ENCODE measurements at places on chromosomes 12 and 14. TPM values are rescaled to one million over a fixed set of nuclear protein-coding genes. Genes with fewer than 3 reads are reported as not detected.
A peak's percentile ranks its signal among the peaks of the same experiment; 100 is the strongest.

DNA sequence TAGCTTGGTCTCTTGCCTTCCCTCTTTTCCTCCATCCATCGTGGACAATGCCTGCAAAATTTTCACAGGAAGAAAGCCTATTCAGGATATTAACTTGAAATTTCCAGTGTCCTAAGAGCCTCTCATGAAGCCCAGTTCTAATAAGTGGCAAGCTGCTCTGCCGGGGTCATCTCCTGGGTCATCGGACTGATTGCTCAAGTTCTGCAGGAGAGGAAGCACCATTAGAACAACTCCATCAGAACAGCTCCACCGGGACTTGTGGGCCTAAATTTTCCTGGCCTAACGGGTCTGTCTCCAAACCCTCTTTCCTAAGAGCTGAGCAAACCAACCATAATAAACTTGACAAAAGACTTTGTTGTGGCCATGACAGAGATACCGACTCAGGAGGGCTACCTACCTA lies 13.9 kb downstream of the ERG28 start:
- no peak for DNase-seq

- DNase-seq, result no peak
Observed at GRCh38 chr12:94516985-94517384, 57.3 kb upstream of the CEP83 start.

DNA sequence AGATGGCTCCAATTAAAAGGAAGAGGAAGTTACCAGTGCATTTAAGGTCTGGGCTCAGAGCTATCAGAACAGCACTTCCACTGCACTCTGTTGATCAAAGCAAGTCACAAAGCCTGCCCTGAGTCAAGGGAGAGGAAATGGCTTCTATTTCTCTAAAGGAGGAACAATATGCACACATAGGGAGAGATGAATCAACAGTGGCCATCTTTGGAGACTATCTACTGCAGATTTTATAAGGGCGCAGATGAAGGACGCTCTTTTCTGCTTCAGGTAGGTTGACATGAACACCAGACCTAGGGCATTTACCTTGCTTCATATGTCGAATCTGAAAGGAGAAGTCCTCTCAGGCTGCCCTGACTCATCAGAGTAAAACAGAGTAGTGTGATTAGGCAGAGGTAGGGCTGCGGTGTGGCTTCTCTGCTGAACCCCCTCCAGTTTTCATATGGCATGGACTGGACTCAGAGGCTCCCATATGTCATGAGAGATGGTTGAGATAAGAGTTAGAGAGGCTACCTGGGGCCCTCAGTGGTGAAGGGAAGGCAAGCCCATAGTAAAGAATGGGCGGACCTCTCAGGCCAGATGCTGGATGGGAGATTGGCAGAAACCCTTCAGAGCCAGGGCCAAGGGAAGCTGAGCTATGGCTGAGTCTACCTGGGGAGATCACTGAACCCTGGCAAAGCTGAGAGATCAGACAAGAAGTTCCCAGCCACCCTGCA lies 84.4 kb downstream of the ARF6 start:
- DNase-seq, result peak; percentile 26

- no peak for DNase-seq
Observed at GRCh38 chr14:55847766-55848165, 267.8 kb downstream of the KTN1 start.

GRCh38 chr12:109981311-109981710 lies 14.9 kb downstream of the GIT2 start:
- no peak for DNase-seq

DNA sequence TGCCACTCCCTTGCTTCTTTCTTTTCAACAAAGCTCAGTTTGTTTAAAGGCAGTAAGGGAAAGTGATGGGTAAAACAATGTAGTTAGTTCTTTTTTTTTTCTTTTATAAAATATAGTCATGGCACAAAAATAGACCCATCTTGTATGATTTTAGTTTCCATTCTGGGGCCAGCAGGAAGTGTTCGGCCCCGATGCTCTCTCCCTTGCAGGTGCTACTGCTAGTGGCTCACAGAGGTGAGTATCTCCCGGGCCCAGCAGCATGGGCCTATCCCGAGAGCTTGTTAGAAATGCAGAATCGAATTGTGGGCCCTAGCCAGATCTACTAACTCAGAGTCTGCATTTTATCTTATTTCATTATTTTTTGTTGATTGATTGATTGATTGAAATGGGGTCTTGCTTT lies 78.7 kb downstream of the SYNE3 start:
- no peak for DNase-seq

GRCh38 chr14:60153991-60154390 lies 11.2 kb downstream of the DHRS7 start:
- no peak for DNase-seq

GRCh38 chr12:103569278-103569677 lies 17.8 kb upstream of the STAB2 start:
- no peak for DNase-seq

- no peak for DNase-seq
Observed at GRCh38 chr14:94342334-94342934, 19.3 kb upstream of the SERPINA6 start.

DNA sequence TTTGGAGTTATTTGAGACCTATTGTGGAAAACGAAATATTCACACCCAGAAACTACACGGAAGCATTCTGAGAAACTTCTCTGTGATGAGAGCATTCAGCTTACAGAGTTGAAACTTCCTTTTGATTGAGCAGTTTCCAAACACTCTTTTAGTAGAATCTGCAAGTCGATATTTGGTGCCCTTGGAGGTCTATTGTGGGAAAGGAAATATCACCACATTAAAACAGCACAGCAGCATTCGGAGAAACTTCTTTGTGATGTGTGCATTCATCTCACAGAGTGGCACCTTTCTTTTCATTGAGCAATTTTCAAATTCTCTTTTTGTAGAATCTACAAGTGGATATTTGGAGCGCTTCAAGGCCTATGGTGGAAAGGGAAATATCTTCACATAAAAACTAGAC lies 595.7 kb upstream of the ALG10B start:
- DNase-seq, result no peak

DNA sequence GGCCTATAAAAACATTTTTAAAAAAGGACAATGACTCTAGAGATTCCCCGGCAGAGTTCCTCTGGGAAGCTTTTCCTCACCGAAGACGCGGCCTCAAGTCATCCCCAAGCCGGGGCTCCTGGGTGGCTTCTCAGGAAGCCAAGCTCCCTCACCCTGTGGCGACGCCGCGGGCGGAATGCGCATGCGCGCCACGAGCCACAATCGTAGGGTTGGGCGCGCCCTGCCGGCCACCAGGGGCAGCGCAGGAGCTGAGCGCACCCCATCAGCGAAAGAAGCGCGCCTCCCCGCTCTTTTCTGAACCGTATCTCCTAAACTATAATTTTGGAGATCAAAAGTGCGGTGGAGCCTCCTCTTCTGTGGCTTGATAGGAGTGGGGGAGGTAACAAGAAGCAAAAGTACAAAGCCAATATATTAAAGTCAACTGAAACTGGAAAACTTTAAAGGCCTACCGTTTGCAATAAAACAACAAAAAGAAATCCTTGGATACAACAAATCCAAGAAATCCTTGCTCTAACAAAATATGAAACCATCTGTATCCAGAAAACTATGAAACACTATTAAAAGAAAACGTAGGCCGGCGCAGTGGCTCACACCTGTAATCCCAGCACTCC lies 17.4 kb upstream of the CHFR start:
- peak; percentile 81 for DNase-seq

GRCh38 chr12:91381309-91381804 lies 198.7 kb upstream of the DCN start:
- peak; percentile 87 for DNase-seq

- peak; percentile 31 for DNase-seq
Observed at GRCh38 chr14:50396631-50397389, at the start of gene CDKL1. TSS of gene CDKL1 (minus strand) at chr14:50396881. CDS start at chr14:50395868, 1,013 bp downstream.

DNA sequence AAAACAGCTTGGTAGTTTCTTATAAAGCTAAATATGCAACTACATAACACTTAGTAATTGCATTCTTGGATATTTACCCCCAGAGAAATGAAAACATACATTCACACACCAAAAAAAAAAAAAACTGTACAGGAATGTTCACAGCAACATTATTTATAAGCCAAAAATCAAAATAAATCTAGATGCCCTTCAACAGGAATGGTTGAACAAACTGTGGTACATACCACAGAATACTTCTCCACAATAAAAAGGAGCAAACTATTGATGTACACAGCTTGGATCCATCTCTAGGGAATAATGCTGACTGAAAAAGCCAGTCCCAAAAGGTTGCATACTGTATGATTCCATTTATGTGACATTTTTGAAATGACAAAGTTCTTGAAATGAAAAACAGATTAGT lies 62.1 kb upstream of the SLC38A4 start:
- DNase-seq, result no peak

DNA sequence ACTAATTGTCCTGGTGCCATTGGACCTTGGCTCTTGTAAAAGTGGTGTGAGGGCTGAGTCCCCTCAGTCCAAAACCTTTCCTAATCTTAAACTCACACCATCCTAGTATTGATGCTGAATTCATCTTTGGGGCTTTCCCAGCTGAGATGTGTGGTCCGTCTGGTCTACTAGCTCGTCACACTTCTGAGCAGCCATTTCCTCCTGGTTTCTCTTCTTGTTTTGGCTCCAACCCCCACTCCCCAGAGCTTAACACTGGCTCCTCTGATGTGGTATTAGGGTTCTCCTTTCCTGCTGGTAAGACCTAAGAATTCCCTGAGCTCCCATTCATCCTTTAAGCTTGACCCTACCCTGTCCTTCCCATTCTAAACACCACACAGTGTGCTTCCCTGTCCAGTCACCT lies 900.6 kb downstream of the VRK1 start:
- no peak for DNase-seq

GRCh38 chr12:46983959-46984841 lies 95.2 kb upstream of the PCED1B start:
- DNase-seq, result no peak

DNA sequence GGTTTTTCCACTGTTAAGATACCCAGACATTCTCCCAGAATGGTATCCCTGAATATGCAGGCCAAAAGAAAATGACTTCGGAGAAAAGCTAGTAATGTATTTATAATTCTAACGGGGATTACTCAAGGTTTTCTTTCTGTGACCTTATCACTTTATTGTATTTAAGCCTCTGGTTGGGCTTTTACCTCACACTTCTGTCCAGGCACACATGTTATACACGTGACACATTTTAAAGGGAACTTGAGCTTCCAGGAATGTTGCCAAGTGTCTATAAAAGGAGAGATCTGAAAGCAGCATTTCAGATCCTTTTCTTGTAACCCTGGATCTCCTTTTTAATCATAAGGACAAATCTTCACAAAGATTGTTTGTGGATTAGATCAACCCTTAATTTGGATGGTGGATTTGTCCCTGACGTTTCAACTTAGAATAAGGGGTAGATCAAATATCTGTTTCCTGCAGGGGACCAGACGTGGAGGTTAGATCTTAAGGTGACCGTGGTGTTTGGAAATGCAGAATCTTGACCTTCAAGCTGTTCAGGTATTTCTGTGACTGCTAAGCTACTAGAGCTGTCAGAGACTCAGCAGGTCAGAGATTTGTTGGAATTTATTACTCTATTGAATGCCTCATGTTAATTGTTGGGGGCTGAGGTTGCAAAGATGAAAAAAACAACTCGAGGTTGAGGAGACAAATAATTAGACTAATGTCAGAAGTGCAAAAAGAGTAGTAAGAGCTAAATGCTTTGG lies 1.5 kb downstream of the CIPC start:
- no peak for DNase-seq

- peak; percentile 38 for DNase-seq
Observed at GRCh38 chr12:29581631-29582030, 84.1 kb upstream of the OVCH1 start.

GRCh38 chr12:2923057-2923456 lies 32.4 kb downstream of the TULP3 start:
- DNase-seq, result no peak

SPSB2 gene
- total RNA-seq, result 10.8 TPM

PLA2G1B gene
- 1.3 TPM for total RNA-seq

ZFYVE21 gene
- total RNA-seq, result 25.0 TPM

DNAH10 gene
- 1.3 TPM for total RNA-seq

FRS2 gene
- total RNA-seq, result 21.0 TPM

ISM2 gene
- 0.27 TPM for total RNA-seq
